ENCODE measurements at places on chromosomes 6 and 20.

- DNase-seq: no peak
These were observed 161.8 kb downstream of the NFATC2 start for GRCh38 chr20:51380401-51381385.

- no peak for DNase-seq
These were observed 32.5 kb downstream of the SUN5 start for GRCh38 chr20:32971703-32972161.

GRCh38 chr6:106442395-106442794 lies 81.9 kb downstream of the CRYBG1 start:
- no peak for DNase-seq

DNA sequence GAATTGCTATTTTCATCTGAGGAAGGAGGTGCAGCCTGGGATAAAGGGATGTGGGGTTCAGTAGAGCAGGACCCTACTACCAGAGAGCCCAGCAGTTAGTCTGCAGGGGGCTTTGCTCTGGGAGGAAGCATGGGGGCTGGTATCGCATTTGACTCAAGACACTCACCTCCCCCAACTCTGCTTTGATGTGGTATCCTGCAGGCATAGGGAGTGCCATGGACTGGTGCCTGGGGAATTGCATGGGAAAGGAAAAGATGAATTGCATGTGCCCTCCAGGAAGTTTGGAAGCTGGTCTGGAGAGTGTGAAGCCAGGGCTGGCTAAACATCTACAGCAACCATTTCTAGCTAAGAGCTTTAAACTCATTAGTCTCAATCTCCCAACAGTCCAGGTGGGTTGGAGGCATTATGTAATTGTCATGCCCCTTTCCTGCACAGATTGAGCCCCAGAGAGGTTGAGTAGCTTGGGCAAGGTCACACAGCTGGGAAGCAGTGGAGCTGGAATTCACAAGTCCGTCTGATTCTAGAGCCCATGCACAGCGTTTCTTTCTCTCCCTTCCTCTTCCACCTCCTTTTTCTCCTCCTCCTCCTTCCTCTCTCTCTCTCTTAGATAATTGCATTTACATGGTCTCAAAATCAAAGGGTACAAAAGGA lies 26.2 kb upstream of the PNPLA1 start:
- DNase-seq: no peak

GRCh38 chr6:44702292-44702691 lies 314.8 kb downstream of the CDC5L start:
- no peak for DNase-seq

GRCh38 chr6:151012321-151013294 lies 147.1 kb downstream of the MTHFD1L start:
- DNase-seq: no peak

DNA sequence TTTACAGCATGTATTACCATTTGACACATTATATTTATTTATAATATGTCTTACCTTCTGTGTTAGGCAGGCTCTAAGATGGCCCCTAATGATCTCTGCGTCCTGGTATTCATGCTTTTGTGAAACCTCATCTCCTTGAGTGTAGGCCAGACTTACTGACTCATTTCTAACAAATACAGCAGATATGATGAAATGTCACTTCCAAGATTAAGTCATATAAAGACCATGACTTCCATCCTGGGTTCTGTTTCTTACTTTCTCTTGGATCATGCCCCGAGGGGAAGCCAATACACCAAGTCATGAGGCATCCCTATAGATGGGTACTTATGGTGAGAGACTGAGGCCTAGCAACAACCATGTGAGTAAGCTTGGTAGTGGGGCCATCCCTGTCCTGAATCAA lies 30.2 kb downstream of the ZHX3 start:
- DNase-seq: no peak

GRCh38 chr6:89144354-89144906 lies 1.4 kb upstream of the PM20D2 start:
- no peak for DNase-seq

DNA sequence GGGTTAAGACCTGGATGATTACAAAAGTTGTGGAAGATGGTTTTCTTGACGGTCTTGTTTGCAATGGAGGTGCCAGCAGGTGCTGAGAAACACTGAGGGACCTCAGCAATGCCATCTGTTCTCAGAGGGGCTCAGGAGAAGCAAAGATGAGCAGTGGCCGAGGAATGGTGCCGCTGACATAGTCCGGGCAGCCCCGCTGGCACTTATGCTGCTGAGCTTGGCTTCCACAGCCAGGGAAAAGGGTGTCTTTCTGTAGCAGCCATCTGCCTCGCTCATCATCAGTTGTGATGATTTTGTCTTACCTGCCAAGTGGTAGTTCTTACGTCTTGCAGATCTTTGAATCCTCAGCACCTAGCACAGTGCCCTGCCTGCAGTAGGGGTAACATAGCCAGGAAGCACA lies 55.7 kb downstream of the PPP1R14C start:
- DNase-seq: no peak

GRCh38 chr6:6221787-6222535 lies 98.5 kb downstream of the F13A1 start:
- DNase-seq: no peak

GRCh38 chr6:136401749-136402148 lies 112.1 kb upstream of the BCLAF1 start:
- no peak for DNase-seq

DNA sequence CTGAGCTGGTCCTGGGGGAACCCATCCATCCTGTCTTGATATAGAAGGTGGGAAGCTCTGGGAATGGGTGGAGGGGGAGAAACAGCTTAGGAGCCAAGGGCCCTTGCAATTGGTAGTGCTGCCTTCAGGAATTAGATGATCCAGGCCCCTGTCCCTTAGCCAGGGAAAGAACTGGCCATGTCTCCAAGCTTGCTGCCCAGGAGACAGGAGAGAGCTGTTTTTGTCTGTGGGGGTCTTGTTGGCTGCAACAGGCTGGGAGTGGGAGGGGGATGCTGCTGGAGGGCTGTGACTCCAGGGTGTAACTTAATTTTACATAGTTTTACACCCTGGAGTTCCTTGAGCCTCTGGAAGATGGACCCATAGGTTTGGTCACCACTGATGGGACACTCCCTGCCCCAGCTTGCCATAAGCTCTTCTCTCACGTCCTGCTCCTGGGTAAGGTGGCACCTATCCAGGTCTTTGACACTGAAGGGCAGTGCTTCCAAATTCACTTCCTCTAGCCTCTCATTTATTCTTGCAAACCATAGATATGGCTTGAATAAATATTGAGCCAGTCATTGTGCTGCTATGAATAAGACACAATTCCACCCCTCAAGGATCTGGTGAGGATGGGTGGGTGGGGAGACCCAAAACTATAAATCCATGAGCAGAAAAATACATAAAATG lies 16.8 kb downstream of the VEGFA start:
- no peak for DNase-seq

DNA sequence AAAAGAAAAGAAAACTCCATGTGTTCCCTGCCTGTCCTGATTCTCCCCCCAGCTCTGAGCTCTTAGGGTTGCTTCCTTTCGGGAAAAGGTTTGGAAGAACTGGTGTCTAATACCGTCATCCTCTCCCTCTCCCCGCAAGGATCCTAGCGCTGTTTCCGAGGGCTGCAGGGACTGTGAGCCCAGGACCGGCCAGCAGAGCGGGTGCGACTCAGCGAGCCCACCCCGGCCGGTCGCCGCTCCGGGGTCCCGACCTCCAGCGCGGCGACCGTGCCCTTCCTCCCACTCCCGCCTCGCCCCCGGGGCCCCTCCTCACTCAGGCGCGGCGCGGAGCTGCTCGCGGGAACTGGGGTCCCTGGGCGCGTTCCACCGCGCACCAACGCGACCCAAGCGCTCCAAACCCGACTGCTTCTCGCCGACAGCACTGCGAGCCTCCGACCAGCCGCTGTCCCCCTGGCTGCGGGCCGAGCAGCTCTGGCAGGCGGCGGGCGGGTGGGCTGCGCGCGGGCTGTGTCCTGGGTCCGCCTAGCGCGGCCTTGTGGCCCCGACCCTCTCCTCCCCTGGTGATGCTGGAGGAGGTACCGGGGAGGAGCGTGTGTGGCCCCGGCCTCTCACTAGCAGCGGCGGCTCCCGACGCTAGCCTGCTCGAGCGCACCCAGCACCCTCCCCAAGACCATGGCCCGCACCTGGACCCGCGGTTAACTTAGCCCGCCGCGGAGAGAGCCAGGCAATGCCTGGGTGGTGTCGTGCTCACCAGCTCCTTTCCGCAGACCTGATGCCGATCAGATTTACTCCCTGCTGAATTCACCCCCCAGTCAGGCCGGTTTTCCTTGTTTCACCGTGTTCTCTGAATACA lies at the start of gene PLA2G7:
Gene PLA2G7, minus strand, starts transcription at position 509 of the 853 bp plus-strand sequence. CDS start 12,484 bp downstream, outside the sequence.
- no peak for DNase-seq

DNA sequence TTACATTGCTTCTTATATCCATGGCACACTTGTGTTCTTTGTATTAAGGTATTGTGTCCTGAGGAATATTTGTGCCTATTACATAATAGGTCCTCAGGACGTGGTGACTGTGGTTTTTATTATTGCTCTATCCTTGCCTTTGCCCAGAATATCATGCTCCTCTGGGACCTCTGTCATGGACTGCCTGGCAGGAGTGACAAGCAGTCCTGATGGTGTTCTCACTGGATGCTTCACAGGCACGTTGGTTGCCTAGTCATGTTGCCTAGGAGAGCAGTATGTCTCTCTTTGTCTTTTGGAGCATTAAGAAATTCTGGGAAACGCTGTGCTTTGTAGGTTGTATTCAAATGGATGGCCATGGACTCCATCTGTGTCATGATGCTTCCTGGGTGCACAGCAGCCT lies 24.7 kb upstream of the MROH8 start:
- DNase-seq: no peak

Measured in stimulated activated CD8-positive, alpha-beta memory T cell treated with anti-CD3 and anti-CD28 coated beads, Interleukin-4, amount 100 ng/mL, for 1 hour (primary cell).